ENCODE measurements at places on chromosomes 16 and 17.

GRCh38 chr17:78263063-78263735 lies 31.8 kb downstream of the TMEM235 start:
- DNase-seq, result no peak

DNA sequence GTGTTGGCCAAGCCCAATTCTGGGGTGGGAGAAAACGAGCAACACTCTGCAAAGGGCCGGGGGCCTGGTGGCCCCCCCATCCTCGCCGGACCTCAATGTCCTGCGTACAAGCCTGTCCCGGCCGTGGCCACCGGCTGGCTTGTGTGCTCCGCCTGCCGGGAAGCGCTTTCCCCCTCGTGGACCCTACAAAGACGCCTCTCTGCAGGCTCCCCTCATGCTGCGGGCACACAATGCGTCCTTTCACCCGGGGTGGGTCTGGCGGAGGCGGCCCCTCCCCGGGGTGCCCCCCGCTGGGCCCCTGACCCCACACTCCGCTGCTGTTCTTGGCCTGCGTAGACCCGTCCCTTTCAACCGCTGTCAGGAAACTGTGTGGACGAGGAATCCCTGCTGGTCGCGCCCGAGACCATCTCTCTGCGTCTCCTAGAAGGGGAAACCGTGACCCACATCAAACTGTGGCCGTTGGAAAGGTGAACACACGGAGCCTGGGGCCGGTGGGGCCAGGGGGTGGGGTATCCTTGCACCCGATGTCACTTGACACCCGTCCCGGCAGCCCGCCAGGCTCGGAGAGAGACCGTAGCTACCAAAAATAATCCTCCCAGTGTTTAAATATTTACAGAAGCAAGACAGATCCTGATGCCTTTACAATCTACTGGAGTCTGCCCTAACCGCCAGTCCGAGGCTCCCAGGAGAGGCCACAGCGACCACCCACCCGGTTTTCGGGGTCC lies 43.6 kb downstream of the TBC1D16 start:
- no peak for DNase-seq

DNA sequence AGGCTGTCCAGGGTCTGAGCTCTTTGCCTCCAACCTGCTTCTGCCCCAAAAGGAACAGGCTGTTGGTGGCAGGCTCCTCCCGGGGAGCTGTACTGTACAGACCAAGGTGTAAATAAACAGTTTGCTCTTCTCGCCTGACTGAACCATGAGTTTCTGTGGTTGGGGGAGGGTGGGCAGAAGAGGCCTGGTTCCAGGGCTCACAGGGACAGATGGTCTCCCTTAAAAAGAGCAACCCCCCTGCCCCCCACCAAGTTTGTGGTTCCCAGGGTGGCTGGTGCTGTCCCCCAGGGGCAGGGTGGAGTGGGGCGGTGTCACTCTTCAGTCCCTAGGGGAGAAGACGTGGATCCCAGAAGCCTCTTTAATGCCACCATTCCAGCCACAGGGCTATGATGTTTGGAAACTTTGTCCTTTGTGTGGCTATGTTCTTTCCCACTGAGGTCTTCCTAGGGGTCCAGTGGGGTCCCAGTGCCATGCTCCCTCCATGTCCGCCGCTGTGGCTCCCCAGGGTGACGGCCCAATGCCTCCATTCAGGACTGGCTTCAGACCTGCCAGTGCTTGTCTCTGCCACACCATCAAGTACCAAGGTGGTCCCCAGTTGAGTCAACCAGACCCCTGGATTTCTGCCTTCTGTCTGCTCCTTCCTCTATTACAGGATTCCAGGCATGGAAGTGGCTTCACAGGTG lies 146.7 kb downstream of the RAB11FIP4 start:
- no peak for DNase-seq

GRCh38 chr17:58829172-58829637 lies 73.6 kb downstream of the PPM1E start:
- no peak for DNase-seq

DNA sequence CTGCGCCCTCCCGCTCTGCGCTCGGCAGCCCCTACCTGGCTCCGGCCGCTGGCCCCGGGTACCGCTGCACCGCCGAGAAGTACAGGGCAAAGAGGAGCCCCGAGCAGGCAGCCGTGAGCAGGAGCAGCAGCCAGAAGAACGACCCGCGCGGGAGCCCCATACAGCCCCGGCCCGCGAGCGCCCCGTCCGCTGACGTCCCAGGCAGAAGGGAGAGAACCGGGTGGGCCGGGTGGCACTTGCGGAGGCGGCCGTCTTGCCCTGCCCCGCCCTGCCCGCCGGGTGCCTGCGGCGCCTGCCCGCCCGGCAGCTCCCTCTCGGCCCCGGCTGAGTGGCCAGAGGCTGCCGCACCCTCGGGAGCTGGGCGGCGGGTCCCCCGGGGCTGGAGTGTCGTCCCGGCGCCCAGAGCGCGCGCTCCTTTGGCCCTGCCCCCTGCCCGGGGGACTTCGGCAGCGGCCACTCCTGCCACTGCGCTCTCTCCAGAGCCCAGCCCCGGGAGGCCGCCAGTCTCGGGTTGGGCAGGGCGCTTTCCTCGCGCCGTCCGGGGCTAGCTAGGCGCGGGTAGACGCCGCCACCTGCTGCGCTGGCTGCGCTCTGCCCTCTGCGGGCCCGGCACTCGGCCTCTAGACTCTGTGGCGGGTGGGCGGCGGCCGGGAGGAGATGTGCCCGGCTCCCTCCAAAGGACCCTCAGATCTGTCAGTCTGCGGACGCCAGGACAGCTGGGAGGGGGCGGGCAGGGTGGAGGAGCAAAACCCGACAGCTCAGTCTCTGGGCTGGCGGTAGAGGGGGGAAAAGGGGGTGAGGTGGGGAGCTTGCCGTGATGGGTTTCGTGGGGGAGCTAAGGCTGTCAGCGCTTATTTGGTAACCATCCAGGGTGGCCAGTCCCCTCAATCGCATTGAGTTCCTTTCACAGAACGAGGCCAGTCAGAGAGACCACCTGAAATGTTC lies at the start of gene ST6GALNAC2:
TSS of gene ST6GALNAC2 (minus strand) at position 212 of the 945 bp plus-strand sequence. CDS start at position 160, 52 bp downstream.
- DNase-seq, result no peak

- DNase-seq, result no peak
These were observed 21.8 kb downstream of the FAM20A start for GRCh38 chr17:68579194-68579927.

DNA sequence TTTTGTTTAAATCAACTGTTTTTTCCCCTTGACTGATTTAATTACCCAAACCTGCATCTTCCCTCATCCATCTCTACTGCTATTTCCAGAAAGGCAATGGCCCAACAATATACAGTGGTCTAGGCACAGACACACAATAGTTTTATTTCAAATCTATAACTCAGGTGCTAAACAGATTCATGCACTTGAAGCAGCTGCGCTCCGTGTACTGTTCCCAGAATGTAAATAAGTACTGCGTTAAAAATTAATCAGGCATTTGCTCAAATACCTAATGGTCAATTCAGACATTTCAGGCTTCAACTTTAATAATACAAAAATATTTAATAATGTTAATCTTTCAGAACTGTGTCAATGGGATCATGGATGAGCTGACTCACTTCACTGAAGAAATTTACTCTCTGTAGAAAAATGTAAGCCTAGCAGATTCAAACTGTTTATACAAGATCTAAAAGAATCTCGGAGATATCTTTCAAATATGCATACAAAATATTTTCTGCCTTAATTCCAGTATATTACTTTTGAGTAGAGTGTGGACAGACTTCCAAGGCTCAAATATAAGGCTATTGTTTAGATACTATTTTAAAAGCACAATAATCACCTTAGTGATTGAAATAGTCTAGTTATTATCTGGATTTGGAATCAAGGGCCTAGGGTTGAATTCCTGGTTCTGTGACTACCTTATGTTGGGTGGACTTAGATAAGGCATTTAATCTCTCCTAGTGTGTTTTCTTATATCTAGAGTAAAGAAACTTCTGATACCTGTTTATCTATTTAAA lies 97.4 kb upstream of the PSMD7 start:
- no peak for DNase-seq

DNA sequence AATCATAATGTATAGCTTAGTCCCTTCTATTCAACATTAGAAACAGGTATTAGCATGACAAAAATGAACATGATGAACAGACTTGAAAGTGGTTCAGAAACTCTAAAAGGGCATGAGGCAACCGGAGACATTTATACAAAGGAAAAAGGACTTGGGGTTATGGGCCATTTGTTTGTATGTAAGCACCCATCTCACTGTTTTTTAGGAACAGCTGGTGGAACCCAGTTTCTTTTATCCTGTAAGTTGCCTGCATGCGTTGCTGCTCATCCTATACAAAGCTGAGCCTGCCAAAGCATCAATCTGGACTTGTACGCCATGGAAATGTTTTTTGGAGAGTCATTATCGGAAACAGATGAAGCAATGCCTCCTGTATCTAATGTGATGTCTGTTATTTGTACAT lies 72.3 kb upstream of the NACA2 start:
- no peak for DNase-seq

- DNase-seq, result no peak
These were observed 228.8 kb downstream of the C16orf78 start for GRCh38 chr16:49602201-49602975.

DNA sequence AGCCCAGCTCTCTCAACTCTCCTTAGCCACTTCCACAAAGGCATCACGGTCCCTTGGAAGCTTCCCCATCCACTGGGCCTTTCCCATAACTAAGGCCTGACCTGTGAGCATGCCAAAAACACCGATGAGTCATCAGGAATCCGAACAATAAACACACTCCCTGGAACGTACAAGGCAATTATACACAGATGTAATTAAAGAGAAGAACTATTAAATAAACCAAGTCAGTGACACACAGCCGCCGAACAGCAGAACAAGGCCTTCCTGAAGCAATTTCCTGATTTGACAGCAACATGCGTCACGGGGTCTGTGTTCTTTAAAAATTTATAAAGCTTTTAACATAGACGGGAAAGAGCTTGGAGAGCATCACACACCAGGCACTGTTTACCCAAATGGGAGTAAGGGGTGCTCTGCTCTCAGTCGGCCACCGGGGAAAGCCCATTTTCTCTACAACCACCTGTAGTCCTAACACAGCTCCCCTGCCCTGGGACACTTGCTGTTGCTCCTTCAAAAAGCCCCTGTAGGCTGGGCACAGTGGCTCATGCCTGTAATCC lies 29.4 kb downstream of the COG7 start:
- no peak for DNase-seq

DNA sequence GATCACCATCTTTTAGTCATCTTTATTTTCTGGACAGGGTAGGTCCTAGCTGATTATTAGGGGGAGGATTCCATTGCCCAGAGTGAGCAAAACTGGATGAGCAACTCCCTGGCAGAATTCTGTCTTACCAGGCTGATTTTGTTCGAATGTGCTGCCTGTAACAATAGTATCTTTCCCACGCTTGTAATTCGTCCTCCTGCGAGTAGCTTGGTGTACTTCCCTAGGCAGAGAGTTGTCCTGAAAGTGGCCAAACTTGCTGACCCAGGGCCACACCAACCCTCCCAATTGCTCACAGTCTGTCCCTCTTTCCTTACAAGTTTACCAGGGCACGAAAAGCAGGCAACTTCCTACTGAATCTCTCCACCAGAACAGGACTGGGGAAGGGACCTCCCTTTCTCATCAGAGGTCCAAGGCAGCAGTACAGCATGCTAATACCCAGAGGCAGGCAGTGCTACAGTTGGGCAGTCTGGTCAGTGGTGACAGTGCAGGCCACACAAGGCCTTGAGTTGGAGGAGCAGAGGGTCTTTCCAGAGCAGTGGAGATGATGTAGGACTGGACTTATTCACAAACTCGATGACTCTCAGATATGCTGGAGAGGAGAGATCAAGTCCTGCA lies 67.8 kb upstream of the NLK start:
- no peak for DNase-seq

GRCh38 chr17:57433452-57433851 lies 177.1 kb downstream of the MSI2 start:
- no peak for DNase-seq

GRCh38 chr16:65281586-65281985 lies 159.7 kb upstream of the CDH11 start:
- DNase-seq, result no peak

DNA sequence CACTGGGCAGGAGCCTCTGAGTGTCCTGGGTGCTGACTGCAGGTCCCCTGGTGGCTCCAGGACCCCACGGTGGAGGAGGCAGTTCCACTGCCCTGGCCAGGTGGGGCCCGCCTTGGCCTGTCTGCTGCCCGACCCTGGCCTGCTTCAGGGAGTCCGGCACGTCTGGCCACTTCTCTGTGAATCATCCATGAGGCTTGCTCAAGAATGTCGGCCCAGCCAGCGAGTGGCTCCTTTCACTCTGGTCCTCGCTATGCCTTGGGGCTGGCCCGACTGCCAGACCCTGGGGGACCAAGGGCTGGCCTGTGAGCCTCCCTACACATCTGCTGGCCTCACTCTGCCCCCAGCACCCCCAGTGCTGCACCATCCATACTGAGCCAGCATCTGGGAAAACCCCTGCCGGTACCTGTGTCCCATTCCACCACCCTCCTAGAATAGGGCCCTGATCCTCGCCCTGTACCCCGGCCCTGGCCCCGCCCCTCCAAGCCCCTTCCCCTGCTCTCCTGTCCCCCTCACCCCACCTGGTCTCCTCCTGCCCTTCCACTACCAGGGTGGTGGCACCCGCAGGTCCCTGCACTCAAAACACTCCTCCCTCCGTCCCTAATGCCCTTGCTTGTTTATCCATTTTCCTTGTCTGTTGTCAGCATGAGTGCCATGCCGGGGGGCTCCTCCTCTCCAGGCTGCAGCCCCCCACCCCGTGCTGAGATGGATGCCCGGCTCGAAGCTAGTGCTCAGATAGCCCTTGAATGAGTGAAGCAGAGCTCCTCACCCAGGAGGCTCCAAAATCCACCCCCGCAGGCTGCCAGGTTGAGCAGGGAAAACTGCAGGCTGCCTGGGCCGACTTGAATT lies 35.5 kb downstream of the ADCY7 start:
- DNase-seq, result no peak

DNA sequence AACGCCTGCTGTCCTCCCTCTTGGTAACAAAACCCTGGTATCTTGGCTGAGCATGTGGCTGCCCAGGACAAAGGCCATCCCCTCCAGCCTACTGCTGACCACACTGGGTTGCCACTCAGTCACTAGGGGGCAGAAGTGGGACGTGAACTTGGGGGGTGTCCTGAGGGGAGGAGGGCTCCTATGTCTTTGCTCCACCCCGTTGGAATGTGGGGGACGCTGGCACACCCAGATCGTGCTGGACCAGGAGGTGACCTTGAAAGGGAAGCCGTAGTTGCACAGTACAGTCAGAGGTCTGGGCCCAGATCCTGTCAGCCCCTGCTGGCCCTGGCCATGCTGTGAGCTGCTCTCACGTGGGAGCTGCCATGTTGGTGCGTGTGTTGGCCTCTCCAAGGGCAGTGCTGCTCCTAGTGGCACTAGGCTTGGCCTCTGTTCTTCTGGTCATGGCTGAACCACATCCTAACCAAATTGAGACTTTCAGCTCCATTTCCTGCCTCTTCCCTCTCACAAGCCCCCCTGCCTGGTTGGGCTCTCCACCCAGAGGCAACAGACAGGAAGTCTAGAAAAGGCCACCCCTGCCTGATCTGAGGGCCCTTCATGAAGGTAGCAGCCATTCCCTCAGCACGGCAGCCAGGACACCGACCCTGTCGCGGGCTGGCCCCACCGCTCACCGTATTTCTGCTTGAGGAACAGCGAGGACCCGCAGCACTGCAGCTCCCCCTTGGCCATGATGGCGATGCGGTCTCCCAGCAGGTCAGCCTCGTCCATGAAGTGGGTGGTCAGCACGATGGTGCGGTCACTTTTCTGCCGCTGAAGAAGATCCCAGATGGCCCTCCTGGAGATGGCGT lies 29.0 kb upstream of the RNPS1 start:
- no peak for DNase-seq

All from stimulated activated CD8-positive, alpha-beta memory T cell treated with anti-CD3 and anti-CD28 coated beads, Interleukin-7, amount 100 ng/mL, for 24 hours (primary cell).